ENCODE measurements at places on chromosomes 1 and 21. TPM values are rescaled to one million over a fixed set of nuclear protein-coding genes. Genes with fewer than 3 reads are reported as not detected.

GRCh38 chr1:37764888-37765441, at the start of gene EPHA10:
Gene EPHA10 (minus strand): TSS chr1:37765120. CDS start chr1:37765066, 54 bp downstream.
- H3K27ac ChIP-seq: no peak within 1 kb of the TSS
- no peaks in the 10 kb centered on the region for H3K36me3 ChIP-seq
- H3K4me3 ChIP-seq: no peak within 1 kb of the TSS
- no peak for DNase-seq
- H3K4me1 ChIP-seq: no peaks in the 10 kb centered on the region

DNA sequence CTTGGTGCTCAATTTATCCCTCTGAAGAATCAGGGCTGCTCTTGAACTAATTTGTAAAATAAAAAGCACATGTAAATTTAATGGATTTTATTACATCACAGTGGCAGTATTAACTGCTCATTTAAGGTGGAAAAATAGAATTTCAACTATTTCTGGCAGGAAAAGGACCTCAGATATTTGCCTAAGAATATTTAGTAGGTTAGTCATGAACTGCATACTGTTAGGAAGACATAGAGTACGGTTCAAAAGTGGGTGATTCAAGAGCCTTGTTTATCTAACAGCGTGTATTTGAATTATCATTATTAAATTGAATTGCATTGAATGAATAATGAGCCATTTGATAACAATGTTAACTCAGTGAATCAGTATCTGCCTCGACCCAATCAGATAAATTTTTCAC, 248.8 kb upstream of the PBX1 start:
- no peaks in the 10 kb centered on the region for H3K4me1 ChIP-seq
- H3K27me3 ChIP-seq: no peaks in the 10 kb centered on the region
- H3K36me3 ChIP-seq: no peaks in the 10 kb centered on the region
- no peak overlapping the region for H3K4me3 ChIP-seq
- H3K27ac ChIP-seq: no peak overlapping the region
- no peak for DNase-seq

GRCh38 chr1:38662126-38662525, 197.4 kb downstream of the RRAGC start:
- no peak overlapping the region for H3K4me3 ChIP-seq
- no peak for DNase-seq
- H3K36me3 ChIP-seq: no peaks in the 10 kb centered on the region
- H3K27ac ChIP-seq: no peak overlapping the region
- no peaks in the 10 kb centered on the region for H3K4me1 ChIP-seq

DNA sequence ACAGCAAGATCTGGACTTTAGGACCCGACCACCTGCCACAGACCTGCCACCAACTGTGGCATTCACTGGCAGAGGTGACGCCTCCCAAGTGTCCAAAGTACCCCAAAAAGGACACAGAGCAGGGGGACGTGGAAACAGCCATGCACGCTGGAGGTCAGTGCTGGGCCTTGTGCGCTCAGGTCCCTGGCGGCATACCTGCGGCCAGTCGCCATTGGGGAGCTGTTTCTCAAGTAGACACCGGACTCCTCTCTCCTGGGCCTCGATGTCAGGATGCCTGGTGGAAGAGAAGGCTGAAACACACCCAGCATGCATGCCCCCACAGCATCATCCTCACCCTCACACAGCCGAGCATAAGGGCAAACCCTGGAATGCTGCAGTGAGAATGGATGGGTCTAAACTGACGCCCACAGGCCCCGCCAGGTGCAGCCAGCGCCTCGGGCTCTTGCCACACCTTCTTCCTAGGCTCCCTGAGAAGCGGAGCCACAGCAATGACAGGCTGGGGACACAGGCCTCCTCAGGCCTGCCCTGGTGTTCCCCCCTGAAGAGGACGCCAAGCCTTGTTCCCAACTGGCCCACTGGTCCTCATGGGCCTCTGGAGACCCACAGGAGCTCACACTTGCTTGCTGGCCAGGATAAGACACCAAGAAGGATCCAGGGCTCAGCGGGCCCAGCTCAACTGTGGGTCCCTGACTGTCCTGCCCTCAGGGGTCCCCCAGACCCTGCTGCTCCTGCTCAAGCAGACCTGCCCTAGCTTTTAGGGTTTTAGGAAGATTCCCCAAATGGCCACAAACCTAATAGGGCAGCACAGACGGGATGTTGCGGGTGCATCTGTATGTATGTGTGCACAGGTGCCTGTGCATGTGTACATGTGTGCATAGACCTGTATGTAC, 7.7 kb upstream of the SPATC1L start:
- H3K36me3 ChIP-seq: no peaks in the 10 kb centered on the region
- no peak overlapping the region for H3K27ac ChIP-seq
- H3K4me1 ChIP-seq: peaks cover 17% of the 10 kb centered on the region
- no peak overlapping the region for H3K4me3 ChIP-seq
- DNase-seq: no peak

Gene PLA2G2C
- 0.33 TPM for total RNA-seq

GRCh38 chr1:36148821-36149236, 457 bp downstream of the TRAPPC3 start:
- peak overlapping the region; percentile 98 for H3K27ac ChIP-seq
- peaks cover 11% of the 10 kb centered on the region for H3K4me1 ChIP-seq
- H3K4me3 ChIP-seq: peak overlapping the region; percentile 79
- no peaks in the 10 kb centered on the region for H3K36me3 ChIP-seq
- no peak for DNase-seq

Gene KRTAP6-1
- not detected for total RNA-seq

DNA sequence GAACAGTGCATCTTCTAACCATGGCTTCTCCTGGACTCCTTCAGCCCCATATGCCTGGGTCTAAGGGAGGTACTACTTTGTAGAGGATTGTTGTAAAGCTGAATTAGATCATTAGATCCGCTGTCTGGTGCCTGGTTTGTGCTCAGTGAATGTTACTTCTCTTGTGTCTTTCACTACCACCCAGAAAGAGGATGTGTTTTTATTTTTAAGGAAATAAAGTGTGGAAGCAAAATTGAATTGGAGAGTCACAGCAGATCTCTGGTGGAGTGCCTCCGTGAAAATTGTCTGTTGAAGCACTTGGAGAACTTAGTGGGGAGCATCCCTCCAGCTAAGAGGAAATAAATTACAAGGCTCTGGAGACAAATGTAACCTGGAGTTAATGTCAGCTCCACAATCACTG, 101.8 kb upstream of the ARTN start:
- no peaks in the 10 kb centered on the region for H3K36me3 ChIP-seq
- no peak overlapping the region for H3K4me3 ChIP-seq
- DNase-seq: no peak
- H3K27me3 ChIP-seq: no peaks in the 10 kb centered on the region
- no peaks in the 10 kb centered on the region for H3K4me1 ChIP-seq

Gene DRAXIN
- under 0.01 TPM for total RNA-seq

Gene CLCA2
- total RNA-seq: 1.3 TPM

GRCh38 chr1:7207875-7208646, 422.8 kb downstream of the CAMTA1 start:
- no peak overlapping the region for H3K27ac ChIP-seq
- no peaks in the 10 kb centered on the region for H3K36me3 ChIP-seq
- H3K4me3 ChIP-seq: no peak overlapping the region
- no peaks in the 10 kb centered on the region for H3K4me1 ChIP-seq
- DNase-seq: no peak
- no peaks in the 10 kb centered on the region for H3K27me3 ChIP-seq

- H3K27me3 ChIP-seq: no peaks in the 10 kb centered on the region
- peaks cover 7% of the 10 kb centered on the region for H3K4me1 ChIP-seq
- peak overlapping the region; percentile 12 for H3K4me3 ChIP-seq
Observed at GRCh38 chr1:116377541-116378529, 4.8 kb downstream of the ATP1A1 start.

DNA sequence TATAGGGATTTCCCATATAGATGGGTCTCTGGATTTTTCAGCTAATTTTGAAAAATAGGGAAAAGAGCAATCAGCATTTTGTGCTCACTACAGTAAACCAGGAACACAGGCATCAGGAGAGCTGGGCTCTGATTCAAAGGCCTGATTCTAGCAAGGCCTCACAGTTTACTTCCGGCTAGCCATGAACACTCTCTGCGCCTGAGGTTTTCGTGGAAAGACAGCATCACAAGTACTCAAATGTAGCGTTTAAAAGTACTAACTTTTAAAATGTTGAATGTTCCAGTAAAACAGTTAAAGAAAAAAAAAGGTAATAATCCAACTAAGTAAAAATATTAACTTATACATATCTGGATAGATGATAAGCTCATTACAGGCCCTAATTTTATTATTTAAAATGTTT, 120.6 kb downstream of the SLC45A1 start:
- H3K27me3 ChIP-seq: no peaks in the 10 kb centered on the region
- H3K36me3 ChIP-seq: no peaks in the 10 kb centered on the region
- no peak for DNase-seq
- H3K4me1 ChIP-seq: no peaks in the 10 kb centered on the region

Gene PLPPR5
- not detected for total RNA-seq

GRCh38 chr1:201585901-201586300, 47.0 kb downstream of the NAV1 start:
- H3K36me3 ChIP-seq: no peaks in the 10 kb centered on the region
- H3K4me1 ChIP-seq: no peaks in the 10 kb centered on the region
- no peak for DNase-seq
- no peak overlapping the region for H3K27ac ChIP-seq
- H3K4me3 ChIP-seq: no peak overlapping the region

DNA sequence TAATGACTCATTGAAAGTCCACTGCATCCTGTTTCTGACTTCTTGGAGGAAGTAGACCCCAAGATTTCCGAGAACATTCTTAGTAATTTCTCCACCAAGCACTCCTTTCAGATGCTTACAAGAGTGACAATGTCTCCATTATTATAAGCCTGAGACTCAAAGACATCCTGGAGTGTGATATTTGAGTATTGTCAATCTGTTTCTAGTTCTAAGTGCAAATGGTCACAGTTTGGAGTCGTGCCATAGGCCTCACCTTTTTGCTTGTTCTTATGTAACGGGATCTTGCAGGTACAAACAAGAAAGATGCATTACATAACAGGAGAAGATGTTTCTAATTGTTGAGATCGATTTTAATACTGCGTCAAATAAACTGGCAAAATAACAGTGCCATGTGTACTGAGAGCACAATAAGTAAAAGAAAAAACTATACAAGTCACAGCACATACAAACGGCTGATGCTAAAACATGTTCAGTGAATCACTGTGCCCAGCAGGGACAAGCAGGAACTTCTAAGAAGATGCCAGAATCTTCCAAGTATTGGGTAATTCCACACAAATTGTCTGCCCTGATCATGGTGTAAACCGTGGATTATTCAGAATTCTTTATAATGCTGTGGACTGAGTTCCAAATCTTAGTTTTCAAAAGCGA, 54.1 kb downstream of the CD2 start:
- H3K4me1 ChIP-seq: no peaks in the 10 kb centered on the region
- H3K36me3 ChIP-seq: no peaks in the 10 kb centered on the region
- no peak overlapping the region for H3K4me3 ChIP-seq
- DNase-seq: no peak

DNA sequence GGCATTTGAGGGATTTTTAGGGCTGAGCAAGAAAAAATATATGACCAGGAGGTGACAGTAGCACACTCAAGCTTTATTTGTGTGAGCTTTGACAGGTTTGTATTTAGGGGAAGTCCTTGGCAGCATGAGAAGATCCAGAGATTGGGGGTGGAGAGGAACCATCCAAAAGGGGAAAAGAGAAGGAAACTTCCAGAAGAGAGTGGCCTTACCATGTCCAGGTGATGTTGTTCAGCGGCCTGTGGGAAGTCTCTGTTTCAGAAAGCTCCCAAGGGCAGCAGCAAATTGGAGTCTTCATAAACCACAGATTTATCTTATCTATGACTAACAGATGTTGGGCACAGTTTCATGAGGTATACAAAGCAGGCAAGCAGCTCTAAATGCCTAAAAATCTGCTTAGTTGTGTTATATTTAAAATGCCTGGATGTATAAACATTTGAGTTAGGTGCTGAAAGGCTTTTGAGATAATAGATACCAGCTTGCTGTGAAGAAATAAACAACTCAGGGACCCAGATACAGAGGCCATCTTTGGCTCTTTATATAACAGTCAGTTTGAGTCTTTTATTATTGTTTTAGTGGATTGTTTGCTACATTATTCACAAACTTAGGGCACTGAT, 21.2 kb upstream of the ADAR start:
- no peak overlapping the region for H3K4me3 ChIP-seq
- H3K4me1 ChIP-seq: peaks cover 4% of the 10 kb centered on the region
- H3K27me3 ChIP-seq: no peaks in the 10 kb centered on the region

DNA sequence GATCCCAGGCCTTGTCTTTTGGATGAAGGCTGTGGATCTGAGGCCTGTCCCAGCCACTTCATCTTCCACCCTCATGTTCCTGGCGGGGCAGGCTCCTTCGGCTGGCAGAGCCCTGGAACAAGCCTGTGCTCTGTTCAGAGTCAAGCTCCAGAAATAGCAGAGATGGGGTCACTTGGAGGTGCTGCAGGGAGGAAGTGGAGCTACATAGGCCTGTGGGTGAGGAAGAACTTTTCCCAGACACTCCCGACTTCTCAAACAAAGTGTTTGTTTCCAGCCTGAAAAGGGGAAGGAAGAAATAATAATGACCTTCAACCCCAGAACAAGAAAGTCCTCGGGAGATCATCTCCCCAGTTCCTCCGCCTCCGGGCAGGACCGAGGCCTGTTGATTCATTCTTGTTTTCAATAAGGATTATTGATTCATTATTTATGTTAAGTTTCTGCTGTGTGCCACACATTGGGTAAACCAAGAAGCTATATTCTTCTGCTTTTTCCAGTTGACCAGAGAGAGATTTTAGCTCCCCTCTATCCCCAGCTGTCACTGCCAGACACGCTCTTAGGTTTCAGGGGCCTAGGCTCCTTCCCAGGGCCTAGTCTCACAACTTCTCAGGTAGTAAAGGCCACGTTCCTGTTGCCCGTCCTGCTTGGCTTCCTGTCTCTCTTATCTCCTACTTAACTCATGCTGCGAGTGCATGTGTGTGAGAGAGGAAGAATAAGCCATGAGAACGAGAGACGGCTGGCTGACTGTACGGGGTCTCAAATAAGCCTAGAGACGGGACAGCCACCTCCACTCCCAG, 16.9 kb downstream of the IKBKE start:
- H3K27ac ChIP-seq: no peak overlapping the region
- no peaks in the 10 kb centered on the region for H3K36me3 ChIP-seq
- H3K4me1 ChIP-seq: no peaks in the 10 kb centered on the region
- no peak overlapping the region for H3K4me3 ChIP-seq
- DNase-seq: no peak

Gene RHBDL2
- 1.6 TPM for total RNA-seq

Gene IGSF9
- not detected for total RNA-seq

Gene FH
- 43.2 TPM for total RNA-seq

DNA sequence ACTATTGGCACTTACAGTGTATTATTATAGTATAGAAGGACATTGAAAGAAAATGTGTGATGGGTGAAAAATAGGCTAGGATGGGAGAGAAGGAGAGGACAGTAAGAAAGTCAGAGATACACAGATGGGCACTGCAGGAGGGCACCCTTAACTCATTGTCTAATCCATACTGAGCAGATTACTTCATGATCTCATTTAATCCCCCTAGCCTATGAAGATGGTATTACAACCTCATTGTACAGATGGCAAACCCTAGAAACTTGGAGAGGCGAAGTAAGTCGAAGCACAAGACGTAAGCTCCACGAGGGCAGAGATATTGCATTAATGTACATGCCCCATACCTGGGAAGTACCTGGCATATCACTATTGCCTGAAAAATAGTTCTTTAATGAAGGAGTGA, 346.9 kb upstream of the DAB1 start:
- H3K27me3 ChIP-seq: no peaks in the 10 kb centered on the region
- H3K4me3 ChIP-seq: no peak overlapping the region
- H3K27ac ChIP-seq: no peak overlapping the region
- no peak for DNase-seq

All from breast epithelium (tissue), 4 donors.